GM23338 (cell line): ENCODE measurements at places on chromosomes 7 and 10.
A peak's percentile ranks its signal among the peaks of the same experiment; 100 is the strongest.

DNA sequence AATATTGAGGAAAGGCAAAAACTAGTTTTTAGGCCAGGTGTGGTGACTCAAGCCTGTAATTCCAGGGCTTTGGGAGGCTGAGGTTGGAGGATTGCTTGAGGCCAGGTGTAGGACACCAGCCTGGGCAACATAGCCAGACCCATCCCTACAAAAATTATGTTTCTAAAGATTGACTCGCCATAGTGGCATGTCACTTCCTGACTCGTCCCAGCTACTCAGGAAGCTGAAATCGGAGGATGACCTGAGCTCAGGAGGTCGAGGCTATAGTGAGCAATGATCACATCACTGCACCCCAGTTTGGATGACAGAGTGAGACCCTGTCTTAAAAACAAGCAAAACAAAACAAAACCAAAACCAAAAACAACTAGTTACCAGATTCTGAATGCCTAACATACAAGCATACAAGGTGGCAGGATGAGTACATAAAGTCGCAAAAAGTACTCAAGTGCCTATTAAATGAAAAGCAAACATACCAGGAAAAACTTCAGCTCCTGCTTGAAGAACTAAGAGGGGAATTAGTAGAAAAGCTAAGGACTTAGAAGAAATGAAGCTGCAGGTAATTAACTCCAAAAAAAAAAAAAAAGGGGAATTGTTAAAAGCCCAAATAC lies 14.1 kb downstream of the ZNF398 start:
- no peak for DNase-seq

DNA sequence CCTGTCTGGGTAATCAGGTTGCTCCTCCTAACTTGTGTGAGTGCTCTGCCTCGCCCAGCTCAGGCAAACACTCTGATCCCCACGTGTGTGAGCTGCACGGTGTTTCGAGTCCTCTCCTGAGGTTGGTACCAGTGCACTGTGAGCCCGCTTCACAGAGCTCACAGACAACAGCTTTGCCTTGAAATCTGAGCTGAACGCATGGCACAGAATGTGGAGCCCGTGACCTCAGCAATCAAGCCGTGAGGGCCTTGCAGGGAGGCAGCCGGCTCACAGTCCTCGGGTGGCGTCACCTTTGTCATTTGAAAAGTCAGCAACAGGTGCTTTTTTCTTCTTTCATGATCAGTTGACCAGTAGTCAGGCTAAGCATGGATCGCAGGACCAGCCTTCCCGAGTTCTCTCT lies 60.2 kb upstream of the ADGRA1 start:
- DNase-seq = no peak

GRCh38 chr7:96675548-96675947 lies 34.1 kb downstream of the SEM1 start:
- no peak for DNase-seq

DNA sequence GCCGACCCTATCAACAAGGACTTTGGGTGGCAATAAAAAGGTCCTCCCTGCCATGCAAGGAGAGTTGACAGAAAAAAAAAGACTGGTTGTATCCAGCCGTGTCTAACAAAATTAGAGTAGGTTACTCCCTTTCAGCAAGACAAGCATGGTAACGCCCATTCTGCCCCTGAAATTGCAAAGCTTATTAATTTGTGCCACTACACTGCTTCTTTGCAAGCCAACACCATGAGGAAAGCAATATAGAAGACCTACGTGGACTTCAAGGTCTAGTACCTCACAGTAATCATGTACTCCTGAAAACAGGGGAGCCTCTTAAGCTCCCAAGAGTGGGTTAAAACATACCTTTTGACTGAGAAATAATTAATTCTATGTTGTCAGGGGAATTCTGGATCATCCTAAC lies 90.3 kb downstream of the FRMPD2 start:
- DNase-seq = no peak

GRCh38 chr7:42469341-42469740 lies 232.3 kb upstream of the GLI3 start:
- no peak for DNase-seq

DNA sequence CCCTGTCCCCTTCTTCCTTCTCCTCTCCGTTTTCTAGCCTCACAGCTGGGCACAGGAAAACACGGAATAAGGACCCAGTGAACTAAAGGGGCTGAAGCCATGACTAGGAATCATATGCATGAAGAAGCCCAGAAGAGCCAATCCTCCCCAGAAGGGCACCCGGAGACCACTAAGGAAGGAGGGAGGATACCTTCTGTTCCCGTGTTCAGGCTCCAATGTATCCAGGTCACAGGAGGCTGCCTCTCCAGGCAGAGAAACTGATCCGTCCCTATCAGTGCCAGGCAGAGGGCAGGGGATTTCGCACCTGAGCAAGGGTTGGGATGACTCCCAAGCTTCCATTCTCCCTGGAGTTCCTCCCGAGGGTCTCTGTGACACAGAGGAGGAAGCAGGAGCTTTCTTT lies 246.6 kb downstream of the SNX10 start:
- DNase-seq = no peak

DNA sequence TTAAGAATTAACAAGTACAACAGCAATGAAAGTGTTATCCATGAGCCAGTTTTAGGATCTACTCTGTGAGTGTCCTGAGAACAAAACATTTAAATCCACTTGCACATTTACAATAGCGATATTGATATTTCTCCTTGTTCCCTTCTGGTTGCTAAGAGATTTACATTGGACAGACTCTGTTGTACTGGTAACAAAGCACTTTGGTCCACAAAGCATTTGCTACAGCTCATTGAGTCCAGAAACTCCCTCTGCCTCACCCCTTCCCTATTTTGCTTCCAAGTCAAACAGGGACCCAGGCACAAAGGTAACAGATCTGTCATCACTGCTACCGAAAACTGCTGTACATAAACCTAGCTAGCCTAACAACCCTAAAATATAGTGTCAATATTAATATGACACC lies 2.1 kb downstream of the ANK3 start:
- no peak for DNase-seq

DNA sequence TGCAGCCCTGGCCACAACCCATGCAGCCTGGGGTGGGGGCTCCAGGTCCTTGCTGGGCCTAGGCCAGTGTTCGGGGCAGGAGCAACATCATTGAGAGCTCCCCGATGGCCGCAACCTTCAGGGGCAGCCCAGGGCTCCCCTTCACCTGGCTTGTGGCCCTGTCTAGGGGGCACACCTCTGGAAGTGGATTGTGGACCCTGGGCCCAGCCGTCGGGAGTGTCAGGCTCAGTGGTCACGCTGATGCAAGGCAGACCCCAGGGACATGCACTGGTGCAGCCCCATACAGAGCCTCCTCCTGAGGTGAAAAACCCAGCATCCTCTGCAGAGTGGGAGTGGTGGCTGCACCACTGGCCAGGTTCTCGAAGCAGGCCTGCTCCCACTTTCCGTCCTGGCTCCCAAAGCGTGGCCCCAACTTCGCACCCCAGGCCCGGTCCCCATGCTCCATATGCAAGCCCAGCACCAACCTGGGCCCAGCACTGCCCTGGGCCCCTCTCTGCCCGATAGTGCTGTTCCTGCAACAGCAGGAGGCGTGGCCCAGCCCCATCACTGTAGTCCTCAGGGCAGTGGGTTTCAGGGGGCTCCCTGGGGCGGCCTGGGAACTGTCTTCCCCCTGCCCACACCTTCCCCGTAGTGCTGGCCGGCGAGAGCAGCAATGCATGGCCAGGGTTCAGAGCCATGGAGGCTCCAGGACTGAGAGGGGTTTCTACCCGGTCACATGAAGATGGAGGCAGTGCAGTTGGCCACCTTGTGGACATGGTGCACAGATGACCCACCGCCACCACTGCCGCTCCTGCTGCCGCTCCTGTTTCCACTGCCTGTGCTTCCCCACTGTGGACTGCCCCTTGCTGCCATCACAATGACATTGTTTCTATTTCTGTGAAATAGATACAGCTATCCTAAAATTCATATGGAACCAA lies 303.9 kb upstream of the NRG3 start:
- no peak for DNase-seq

DNA sequence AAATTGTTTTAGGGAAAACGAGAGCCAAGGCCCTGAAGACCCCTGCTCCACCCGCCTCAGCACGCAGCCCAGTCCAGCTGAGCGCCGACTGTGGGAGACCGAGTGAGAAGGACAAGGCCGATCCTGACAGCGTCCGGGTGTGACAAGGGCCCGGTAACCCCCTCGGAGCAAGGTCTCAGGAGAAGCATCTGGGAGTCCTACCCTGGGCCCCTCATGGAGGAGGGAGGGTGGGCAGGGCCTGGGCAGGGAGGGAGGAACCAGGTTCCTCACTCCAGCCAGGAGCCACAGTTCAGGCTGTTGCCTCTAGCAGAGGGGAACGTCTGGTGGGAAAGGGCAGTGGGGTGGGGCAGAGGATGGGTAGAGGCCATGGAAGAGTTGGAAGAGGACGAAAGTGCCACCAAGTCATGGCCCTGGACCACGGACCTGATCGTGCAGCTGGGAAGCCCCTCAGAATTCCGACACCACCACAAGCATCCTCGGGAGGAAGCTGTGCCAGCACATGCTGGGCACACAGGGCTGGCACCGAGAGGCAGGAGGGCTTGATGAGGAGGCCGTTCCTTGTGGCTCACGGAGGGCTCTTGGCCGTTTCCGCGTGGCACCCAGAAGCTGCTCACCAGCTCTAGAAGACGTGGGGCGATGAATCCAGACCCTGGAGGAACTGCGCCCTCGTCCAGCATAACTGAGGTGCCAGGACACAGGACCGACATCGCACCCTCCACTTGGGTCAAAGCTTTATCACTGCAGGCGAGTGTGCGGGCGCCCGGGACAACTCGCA lies 2.2 kb upstream of the KNDC1 start:
- DNase-seq = no peak

GRCh38 chr7:133973710-133974109 lies 153.4 kb upstream of the LRGUK start:
- DNase-seq = peak; percentile 21

GRCh38 chr7:5450549-5451327 lies 27.1 kb upstream of the TNRC18 start:
- peak; percentile 83 for DNase-seq

- DNase-seq = peak; percentile 48
Measured at GRCh38 chr10:36612436-36612835, 513.0 kb upstream of the ANKRD30A start.

GRCh38 chr7:117122536-117122935 lies 169.2 kb downstream of the ST7 start:
- DNase-seq = no peak

DNA sequence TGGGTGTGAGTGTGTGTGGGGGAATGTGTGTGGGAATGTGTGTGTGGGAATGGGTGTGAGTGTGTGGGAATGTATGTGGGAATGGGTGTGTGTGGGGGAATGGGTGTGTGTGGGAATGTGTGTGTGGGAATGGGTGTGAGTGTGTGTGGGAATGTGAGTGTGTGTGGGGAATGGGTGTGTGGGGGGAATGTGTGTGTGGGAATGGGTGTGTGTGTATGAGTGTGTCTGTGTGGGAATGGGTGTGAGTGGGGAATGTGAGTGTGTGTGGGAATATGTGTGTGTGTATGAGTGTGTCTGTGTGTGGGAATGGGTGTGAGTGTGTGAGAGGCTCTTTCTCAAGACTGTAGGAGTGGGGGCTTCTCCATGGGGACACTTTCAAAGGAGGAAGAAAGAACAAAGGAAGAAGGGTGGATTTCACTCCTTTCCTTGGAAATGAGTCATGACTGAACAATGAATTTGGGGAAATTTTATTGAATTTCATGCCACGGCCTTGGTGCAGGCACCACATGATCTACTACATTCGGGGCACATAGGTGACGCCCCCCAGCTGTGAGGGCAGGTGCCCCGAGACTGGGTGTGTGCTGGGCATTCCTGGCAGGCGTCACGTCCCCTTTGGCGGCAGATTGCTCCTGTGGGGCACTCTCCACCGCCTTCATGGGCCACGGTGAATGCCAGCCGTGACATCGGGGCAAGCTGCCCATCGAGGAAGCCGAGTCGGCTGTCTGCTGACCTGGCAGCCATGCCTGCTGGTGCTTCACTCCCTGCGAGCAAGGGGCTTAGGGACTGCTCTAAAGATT lies 88.8 kb upstream of the INSIG1 start:
- DNase-seq = no peak

- no peak for DNase-seq
Measured at GRCh38 chr7:140609646-140610045, 31.0 kb downstream of the DENND2A start.

DNA sequence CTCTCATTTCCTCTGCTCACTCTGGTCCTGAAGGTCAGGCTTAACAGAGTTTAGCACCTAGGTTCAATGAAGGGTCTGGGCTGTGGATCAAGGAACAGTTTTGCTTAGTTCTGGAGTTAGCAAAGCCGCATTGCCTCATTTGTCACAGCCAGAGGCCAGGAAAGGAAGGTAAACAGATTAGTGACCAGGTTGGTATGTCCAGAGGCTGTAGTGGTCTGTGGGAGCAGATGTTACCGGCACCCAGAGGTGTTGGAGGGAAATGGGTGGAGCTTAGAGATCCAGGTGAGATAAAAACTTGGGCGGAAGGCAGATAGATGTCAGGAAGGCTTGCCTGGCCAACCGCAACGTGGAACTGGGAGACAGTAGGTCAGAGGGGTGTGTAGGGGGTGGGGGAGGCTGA lies 36.6 kb upstream of the ZMIZ2 start:
- no peak for DNase-seq

DNA sequence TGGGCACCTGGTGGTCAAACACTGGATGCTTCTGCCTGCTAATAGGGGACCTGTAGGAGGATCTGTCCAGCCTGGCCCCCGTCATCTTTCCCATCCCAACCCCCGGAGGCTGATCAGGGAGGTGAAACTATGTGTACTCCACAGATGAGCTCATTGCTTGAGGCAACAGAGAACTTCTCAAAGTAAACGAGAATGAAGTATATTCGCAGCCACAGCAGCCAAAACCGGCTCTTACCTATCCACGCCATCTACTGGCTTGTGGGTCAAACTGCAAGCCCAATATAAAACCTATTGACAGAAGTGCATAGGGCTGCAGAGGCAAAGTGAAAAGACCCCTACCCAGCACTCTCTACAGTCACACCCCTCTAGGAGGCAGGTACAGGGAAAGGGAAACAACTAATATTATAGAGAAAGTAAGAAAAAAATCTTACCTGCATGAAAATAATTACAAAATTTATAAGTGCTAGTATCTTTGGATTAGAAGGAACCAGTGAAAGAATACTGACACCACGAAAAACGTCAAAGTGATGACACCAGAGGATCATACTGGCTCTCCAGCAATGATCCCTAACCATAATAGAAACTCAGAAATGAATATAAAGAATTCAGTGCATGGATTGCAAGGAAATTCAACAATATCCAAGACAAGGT lies 973.5 kb downstream of the ANKRD7 start:
- DNase-seq = peak; percentile 88

DNA sequence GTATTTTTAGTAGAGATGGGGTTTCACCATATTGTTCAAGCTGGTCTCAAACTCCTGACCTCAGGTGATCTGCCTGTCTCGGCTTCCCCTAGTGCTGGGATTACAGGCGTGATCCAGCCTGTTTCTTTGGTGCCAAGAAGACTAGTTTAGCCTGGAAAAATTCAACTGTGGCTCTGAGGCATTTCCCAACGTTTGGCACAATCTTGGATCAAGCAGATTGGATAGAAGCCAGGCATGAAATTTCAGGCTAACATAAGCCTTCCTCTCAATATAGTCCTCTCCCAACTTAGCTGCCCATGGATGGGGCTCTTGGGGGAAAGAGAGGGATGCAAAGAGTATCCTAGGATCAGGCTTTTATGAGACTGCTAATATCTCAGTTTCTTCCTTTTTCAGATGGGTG lies 53.8 kb downstream of the APBB1IP start:
- no peak for DNase-seq
